ENCODE measurements at places on chromosomes 3 and 15.
A peak's percentile ranks its signal among the peaks of the same experiment; 100 is the strongest.

- no peak for DNase-seq
Measured at GRCh38 chr15:66593219-66593780, 27.5 kb upstream of the LCTL start.

- no peak for DNase-seq
Measured at GRCh38 chr15:58513726-58514336, 82.0 kb downstream of the LIPC start.

DNA sequence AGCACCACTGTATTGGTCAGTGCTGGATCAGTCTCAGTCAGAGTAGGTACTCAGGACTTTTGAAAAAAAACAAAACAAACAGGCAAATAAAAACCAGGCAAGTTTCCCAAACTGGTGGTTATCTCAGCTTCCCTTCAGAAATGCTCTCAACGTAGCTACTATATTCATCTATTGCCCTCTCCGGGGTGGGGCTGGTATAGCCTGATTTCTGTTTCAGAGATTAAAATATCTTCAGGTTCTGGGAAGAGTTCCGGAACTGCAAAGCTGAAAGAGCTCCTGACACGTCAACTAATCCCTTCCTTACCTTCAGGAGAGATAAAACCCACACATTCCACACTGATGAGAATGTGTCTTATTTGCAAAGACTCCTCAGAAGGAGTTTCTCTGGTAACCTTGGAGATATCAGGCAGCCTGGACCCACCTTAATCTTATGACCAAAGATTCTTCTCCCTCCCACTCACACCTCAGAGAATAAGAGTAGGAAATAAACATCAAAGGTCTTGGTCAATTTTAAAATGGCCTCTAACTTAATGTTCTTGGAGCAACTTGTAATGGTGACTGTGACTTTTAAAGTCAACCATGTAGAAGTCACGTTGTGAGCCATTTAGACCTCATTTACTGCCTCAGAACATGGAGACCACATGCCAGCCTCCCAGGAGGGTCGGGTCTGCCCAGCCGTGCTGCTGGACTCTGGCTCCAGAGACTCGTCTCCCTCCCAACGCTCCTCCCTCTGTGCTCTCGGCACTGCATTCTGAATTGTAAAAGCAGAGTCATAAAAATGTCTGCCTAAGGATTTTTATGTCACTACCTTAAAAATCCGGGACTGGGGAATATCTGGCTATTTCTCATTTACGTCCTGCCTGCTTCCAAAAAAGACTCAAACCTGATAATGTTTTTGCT, 53.8 kb downstream of the CDCP1 start:
- no peak for DNase-seq

GRCh38 chr3:30476368-30477084, 129.9 kb upstream of the TGFBR2 start:
- DNase-seq: no peak

DNA sequence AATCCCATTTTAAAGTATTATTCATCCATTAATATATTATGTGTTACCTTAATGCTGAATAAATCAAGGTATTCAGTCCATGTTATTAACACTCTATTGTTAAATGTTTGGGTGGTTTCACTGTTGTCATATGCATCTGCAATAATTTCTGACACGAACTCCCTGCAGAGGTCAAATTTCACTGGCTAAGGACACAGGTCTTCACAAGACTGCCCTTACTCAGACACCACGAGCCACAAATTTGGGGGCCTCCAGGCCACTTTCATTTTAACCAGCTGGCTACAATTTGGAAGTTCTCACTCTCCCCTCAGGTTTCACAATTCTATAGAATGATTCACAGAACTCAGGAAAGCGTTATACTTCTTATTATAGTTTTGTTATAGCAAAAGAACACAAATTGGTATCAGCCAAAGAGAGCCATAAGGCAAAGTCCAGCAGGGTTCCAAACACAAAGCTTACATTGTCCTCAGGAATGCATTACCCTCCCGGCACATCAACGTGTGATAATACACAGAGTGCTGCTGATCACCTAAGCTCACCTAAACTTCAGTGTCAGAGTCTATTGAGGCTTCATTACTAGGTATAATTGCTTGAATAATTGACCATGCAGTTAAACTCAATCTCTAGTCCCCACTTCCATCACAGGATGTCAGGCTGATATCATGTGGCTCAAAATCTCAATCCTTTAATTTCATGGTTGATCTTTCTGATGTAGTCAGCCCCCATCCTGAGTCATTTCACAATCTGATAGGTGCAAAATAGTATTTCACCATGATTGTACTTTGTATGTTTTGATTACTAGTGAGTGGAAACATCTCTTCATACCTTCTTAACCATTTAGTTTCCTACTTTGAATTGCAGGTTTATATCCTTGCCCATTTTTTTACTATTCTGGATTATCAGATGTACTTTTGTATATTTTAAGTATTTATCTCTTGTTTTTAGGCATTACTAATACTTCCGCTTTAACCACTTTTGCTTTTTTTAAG, 441.4 kb upstream of the AGTR1 start:
- DNase-seq: no peak

DNA sequence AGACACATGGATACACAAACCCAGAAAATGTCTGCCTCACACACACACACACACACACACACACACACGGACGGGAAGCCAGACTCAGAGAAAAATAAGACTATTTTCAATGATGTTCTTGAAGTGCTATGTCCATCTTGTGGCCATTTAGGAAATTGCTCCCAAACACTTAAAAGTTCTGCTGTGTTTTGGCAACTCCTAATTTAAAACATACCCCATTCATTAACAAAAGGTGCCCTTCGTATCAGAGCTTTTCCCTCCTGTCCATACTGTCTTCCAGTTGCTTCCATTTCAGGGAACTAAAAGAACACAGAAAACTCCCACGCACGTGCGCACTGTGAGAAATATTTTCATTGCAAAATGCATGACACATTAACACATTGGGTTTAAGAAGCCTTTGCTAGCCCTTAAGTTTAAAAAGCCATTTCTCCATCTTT, 44.6 kb downstream of the SLC12A1 start:
- peak; percentile 6 for DNase-seq

DNA sequence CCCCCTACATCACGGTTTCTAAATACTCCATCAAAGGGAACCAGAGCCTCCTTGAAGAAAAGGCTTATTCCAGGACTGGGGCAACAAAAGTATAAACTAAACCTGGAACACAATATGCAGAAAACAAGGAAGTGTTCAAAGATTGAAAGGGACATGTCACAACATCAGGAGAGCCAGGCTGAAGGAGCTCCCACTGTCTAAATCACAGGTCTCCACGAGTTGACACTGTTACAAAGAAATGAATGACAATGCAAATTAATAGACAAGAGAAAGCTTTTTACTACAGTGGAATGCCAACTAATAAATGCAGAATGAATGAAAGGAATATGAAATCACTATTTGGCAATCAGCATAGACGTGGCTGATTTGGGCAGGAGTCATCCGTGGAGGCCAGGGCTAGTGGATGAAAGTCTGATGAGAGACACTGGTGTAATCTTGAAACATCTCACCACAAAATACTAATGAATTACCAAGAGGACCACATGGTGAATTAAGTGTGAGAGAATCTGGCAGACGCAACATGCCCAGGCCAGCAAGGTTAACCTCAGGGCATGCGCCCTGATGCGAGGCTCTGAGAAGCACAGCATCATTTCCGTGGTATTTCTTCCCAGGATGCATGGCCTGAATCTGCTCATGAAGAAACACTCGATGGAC, 123.8 kb upstream of the TJP1 start:
- DNase-seq: no peak

DNA sequence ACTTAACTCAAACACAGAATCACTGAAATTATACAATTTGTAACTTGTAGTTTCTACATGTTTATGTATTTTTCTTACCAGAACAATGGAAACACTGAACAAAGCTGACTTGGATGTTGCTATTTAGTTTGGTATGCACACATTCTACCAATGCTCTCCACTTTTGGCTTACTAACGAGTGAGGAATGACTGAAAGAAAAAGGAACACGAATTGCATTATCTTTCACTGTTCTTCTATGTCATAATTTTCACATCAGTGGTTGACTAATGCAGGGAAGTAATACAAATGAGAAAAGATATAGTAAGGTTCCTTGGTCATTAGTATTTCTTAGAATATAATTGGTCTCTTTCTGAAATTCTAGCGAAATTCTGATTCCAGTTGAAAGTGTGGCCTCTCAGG, 9.8 kb upstream of the CNTN3 start:
- no peak for DNase-seq

- no peak for DNase-seq
Measured at GRCh38 chr3:19256313-19256712, 108.0 kb downstream of the KCNH8 start.

DNA sequence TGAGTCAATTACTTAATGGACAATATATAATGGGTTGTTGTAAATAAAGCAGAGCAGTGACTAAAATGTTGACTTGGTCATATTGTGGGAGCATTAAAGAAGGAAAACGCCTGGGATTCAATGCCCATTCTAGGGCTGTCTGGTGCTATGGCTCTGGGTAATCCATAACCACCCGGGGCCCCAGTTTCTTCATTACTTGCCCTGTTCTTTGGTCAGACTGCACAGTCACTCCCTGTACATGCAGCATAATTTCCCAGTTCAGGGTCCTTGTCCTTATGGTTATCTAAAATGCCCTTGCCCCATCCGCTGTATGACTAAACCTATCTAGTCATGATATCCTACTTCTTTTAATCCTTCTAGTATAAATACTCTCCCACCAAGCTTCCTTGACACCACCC, 27.5 kb upstream of the DENND4A start:
- no peak for DNase-seq

DNA sequence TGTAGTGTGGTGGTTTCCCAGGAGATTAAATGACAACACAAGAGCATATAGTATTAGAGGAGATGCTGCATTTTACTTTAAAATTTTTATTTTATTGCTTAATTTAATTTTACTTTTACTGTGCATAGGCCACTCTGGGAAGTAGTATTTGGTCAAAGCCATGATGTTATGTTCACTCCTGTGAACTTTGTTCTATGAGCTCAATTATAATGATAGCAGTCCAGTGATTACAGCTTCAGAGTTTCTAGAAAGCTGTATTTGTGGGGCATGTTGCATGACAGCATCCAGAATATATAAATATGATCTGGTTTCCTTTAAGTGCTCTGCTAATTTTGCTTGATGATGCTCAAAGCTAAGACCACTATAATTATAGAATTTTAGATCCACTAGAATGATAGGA, 338.6 kb downstream of the NSUN3 start:
- no peak for DNase-seq

GRCh38 chr15:93372865-93373223, 283.8 kb upstream of the RGMA start:
- DNase-seq: no peak

GRCh38 chr3:123353850-123354233, 95.0 kb downstream of the ADCY5 start:
- DNase-seq: no peak

- no peak for DNase-seq
Measured at GRCh38 chr3:150743508-150743907, 19.5 kb downstream of the SIAH2 start.

GRCh38 chr3:194286375-194287146, 64.6 kb downstream of the CPN2 start:
- no peak for DNase-seq

GRCh38 chr3:4866866-4867265, 112.4 kb upstream of the BHLHE40 start:
- DNase-seq: peak; percentile 43

All from CD4-positive, alpha-beta T cell treated with Interleukin-2 at 100 ng/mL for 4 hours (primary cell).